ENCODE measurements at places on chromosomes 4 and X.

DNA sequence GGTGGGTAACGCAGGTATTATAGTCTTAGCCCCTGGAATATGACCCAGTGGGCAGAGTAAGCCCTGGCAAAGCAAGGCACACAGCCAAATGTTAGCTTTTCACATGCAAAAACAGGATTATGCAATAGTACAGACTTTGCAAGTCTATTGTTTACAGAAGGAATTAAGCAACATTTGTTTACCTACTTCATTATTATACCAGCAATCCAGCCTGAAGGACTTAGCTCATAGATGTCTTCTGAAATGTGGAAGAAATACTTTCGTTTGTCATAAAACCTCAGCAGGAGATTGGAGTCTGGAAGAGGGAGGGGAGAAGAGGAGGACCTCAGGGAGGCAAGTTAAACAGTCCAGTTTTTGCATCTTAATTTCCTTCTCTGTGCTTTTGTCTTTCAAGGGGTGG, 226.7 kb upstream of the CENPE start:
- DNase-seq: peak; percentile 88

DNA sequence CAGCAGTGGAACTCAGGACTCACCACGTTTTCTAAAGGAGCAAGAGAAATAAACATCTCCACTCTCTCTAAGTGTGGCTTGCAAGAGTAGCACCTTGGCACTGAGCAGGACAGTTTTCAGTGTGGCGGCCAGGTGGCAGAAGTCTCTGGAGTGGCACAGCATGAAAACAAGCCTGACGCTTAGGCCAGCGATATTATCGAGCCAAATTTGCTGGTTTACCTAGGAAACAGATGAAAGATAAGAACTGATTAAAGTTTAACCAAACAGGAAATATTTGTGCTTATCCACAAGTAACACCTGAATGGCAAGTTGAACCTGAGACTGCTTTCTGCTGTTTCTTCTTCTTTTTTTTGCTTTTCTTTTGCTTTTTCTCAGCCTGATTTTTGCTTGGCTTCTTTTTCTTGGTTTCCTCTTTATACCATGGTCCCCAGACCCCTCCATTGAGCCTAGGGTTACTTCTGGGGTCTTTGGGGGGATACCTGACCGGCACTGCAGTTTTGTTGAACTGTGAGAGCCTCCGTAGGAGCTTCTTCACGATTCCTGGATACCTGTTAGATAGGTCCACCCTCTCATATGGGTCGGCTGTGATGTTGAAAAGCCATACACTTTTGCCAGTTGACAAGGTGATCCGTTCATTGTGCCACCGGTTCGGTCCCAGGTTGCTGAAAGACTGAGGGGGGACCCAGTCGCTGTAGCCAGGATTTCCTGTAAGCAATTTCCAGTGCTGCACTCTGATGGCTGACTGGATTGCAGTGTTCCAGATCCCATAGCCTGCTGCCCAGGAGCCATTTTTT, 77.3 kb downstream of the ARSJ start:
- DNase-seq: no peak

DNA sequence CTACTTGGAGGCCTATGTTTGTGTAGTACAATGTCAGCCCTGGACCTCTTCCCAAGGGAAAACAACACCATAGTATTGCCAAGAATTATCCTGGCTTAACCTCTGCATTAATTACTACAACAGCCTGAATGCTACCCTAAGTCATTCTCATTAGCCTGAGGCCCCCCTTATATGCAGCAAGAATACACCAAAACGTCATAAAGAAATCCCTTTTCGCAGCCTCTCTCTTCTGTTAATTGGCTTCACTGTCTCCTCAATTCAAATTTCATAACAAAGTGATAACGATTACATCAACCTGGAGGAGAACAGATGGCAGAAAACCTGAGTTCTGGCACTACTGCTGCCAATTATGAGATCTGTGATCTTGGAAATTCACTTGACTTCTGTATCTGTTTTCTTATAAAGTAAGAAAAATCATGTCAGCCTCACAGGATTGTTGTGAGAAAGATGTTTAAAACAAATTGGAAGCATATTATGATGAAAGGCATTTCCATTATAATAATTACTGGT, 1663.1 kb downstream of the STIM2 start:
- no peak for DNase-seq

DNA sequence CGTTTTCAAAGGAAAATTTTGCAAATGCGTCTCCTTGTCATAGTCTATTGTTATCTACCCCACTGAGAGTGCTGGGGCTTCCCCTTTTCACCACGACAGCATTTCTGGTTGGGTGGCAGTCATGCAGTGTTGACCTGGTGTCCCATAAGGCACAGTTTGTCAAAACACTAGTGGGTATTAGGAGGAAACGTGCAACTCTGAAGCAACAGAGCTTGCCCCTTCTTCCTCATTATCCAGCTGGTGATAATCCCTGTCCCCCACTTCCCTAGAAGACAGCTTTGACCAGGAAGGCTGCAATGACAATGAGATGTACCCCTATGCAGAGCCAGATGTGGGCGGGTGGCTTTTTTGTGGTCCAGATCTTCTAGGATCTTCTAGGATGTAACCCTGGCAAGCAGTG, 1.8 kb downstream of the TBC1D1 start:
- DNase-seq: no peak

GRCh38 chr4:37244583-37245390, at the start of gene NWD2:
TSS of gene NWD2 (plus strand) at chr4:37244743. CDS start at chr4:37245068, 325 bp downstream.
- no peak for DNase-seq

GRCh38 chr4:147546349-147546748, 65.5 kb downstream of the EDNRA start:
- DNase-seq: no peak

GRCh38 chrX:155962906-155963305, 34.6 kb upstream of the IL9R start:
- DNase-seq: no peak

DNA sequence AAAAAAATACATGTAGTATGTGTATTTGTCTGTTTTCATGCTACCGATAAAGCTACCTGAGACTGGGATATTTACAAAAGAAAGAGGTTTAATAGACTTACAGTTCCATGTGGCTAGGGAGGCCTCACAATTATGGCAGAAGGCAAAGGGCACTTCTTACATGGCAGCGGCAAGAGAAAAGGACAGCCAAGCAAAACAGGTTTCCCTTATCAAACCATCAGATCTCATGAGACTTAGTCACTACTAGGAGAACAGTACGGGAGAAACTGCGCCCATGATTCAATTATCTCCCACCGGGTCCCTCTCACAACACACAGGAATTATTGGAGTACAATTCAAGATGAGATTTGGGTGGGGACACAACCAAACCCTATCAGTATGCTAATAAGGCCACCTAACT, 137.0 kb upstream of the ELOVL6 start:
- DNase-seq: no peak

GRCh38 chrX:10286195-10286594, 129.4 kb downstream of the CLCN4 start:
- no peak for DNase-seq

GRCh38 chrX:15973299-15973698, 118.7 kb upstream of the AP1S2 start:
- DNase-seq: peak; percentile 4

DNA sequence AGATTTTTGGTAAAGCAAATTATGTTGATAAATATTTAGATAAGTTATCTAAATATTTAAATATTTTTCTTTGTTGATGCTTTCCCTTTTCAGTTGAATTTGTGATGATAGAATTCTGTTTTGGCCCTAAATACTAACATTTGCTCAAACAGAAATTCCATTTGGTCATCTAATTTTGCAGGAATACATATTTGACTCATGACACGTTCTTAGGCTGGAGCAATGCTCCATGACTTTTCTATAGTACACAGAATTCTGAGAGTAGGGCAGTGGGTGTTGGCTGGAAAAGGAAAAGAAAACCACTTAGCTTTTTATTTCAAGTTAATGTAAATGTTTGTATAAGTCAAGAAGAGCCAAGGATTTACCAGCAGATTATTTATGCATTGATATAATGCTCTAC, 58.6 kb upstream of the GK2 start:
- no peak for DNase-seq

- DNase-seq: no peak
Measured at GRCh38 chr4:87559090-87559837, 30.1 kb upstream of the SPARCL1 start.

DNA sequence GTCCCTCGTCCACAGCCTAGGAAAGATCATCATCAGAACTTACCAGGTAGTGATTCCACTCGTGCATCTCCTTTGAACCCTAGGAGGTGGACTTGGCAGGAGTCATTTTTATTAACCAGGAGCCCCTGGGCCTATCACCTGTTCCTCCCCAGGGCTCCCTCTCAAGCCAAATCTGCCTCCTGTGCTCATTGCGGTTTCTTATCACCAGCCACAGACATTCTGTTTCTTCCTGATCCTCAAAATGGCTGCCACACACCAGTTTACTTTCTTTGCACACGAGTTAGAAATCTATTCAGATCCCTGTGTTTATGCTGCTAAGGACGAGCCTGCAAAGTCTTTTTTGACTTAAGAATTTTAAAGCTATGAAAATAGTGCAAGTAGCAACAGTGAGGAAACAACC, 354.5 kb upstream of the BOD1L1 start:
- DNase-seq: no peak

DNA sequence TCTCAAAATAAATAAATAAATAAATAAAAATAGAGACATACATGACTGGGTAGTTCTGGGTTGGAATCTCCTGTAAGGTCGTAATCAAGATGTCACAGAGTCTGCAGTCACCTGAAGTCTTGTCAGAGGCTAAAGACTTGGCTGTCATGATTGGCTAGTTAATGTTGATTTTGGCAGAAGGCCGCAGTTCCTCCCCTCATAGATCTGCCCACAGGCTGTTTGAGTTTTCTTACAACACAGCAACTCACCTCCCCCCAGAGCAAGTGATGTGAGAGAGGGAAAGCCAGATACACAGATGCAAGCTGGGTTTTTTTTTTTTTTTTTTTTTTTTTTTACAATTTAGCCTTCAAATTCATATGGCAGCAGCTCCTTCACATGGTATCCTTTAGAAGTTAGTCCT, 36.4 kb upstream of the BMPR1B start:
- DNase-seq: no peak

Measured in PC-9 (cell line).